ENCODE measurements at places on chromosomes 1 and 21.

DNA sequence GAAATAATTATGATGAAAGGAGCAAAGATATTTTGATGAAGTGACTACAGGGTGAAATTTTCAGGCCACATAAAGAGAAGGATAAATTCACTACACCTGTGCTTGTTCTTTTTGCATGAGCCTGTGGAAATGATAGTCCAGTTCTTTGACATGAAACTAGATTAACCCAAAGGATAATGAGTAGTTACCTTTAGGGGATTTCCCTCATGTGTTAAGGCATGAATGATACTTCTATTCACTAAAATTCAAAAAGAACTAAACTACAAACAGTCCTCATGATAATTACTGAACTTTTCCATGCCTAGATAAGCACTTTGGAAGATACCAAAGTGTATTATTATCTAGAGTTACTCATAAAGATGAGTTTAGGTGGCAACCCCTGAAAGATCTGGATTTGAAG, 244.3 kb downstream of the PTPRC start:
- no peak for DNase-seq

GRCh38 chr1:162351246-162351842, 25.3 kb downstream of the SPATA46 start:
- DNase-seq, result no peak

DNA sequence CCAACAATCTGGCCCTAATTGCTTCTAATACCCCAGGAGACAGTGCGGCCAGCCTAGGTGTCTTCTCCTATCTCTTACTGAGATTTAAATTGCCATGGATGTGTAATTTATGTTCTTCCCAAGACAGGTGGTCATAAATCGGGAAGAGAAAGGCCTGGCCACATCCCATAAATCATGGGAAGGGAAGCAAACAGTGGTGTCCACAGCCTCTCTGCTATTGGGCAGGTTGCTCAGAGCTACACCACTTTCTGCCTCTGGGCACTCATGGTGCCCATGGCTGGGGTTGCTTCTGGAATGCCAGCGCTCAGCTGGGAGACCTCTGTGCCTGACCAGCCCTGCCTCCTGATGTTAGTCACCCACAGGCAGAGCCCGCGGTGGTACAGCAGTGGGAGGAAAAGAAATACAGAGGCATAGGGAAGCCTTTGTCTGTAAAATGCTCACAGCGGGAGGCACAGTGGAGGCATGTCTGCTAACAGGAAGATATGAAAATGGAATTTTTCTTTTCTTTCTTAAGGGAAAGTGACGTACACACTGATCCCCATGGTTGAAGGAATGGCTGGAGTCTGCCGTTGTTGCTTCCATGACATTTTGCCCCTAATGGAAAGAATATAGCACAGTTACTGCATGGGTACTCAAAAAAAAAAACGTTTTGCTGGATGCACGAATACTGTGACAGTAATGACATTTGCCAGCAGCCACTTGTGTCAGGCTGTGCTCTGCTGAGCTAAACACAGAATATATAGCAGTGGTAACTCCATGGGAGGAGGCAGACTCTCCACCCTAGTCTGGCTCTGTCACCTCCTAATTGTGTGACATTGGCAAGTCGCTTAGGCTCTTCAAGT, 21.9 kb downstream of the MTARC1 start:
- DNase-seq, result no peak

DNA sequence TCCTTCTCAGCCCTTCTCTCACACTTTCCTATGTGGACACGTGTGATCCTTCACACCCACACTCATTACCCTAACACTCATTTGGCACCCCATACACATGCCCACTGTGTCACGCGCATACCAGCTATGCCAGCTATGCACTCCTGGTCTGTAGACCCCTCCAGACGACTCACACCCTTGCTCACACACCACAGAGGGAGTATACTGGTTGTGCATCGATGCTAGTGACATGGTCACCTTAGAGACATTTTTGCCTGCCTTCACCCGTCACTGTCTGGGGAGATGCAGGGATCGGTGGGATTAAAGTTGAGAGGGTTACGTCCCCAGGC, 8.3 kb upstream of the PPM1J start:
- no peak for DNase-seq

DNA sequence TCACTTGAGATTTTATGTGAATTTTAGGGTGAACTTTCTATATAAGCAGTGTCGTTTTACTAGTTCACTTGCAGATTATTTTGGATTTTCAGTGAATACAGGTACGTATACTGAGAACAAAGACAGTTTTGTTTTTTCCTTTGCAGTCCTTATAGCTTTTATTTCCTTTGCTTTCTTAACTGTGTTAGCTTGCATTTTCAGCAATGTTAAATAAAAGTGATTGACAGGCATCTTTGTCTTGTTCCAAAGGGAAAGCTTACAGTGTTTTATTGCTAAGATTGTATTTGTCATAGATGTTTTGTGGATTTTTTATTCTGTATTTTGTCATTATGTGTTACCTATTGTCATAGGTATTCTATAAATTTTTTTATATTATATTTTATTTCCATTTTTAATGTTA, 53.3 kb upstream of the FASLG start:
- DNase-seq, result no peak

- DNase-seq, result no peak
Measured at GRCh38 chr1:174222166-174222949, 63.0 kb downstream of the RABGAP1L start.

GRCh38 chr1:224170748-224171478, 12.1 kb upstream of the DEGS1 start:
- DNase-seq, result no peak

- no peak for DNase-seq
Measured at GRCh38 chr1:40633931-40634376, 31.5 kb downstream of the RIMS3 start.

DNA sequence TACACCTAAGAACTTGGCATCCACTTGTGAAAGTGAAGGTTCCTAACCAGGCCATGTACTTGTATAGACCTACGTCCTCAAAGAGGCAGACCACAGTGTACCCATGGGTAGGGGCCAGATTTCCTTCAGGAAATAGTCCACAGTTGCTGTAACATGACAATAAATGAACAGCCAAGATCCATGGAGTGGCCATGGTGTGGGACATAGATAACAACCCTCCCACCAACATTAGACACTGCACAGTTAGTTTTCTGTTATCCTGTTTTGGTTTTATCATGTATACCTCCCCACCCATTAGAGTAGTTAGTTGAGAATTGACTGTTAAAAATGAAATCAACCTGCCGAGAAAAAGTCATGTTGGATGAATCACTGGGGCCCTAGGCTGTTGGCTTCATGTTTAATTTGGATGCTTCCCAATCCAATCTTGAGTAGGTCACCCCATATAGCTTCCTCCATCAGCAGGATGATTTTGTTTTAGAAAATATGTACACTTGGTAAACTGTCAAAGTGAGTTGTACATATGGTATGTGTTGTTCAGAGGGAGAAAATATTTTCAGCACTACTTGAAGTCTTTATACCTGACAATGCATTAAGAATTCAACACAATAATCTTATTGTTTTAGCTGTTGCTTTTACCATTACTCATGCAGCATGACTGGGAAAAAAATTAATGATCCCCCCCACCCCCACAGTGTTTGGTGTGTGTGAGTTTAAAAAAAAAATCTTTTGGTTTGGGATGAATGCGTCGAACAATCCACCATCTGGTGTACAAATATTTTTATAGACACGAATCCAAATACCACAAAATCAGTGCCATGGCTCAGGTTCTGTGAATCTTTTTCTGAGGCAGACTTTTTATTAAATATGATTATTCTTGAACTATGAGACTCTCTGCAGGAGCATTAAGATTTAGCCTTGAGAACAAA, 88.3 kb upstream of the ARHGAP29 start:
- DNase-seq, result no peak

DNA sequence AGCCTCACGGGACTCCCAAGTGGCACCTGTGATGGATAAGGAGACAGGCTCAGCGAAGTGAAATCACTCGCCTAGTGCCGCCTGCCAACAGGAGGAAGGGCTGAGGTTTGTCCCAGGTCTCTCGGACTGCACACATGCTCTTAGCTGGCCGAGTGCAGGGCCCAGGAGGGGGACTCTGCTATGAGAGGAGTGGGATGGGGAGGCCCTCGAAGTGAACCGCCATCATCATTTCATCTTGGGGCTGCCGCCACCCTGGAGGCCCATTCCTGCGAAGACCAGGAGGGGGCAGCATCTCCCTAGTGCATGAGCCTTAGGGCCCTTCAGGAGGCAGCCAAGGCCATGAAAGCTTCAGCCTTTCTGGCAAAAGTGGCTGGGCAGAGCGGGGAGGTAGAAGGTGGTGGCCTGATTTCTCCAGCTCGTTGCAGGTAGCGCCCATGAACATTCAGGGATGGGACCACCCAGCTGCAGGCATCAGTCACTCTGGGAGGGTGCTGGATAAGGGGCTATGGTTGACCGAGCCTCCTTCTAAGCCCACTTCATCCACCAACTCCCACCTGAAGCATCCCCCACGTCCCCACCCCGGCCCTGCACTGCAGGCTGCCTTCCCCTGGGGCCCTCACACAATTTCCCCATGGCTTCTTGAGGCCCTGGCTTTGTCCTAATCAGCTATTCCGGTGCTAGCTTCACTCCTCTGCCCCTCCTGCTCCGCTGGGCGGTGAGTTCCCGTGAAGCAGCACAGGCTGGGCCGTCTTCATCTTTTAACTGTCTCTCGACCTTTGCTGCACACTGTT, 17.2 kb upstream of the RASSF5 start:
- no peak for DNase-seq

- DNase-seq, result peak; percentile 39
Measured at GRCh38 chr1:52659356-52659755, 26.4 kb downstream of the SHISAL2A start.

GRCh38 chr1:53546409-53547155, 87.4 kb downstream of the DMRTB1 start:
- DNase-seq, result no peak

GRCh38 chr1:186531561-186532165, 70.7 kb upstream of the PDC start:
- DNase-seq, result no peak

- DNase-seq, result no peak
Measured at GRCh38 chr1:150695561-150695960, 1.4 kb downstream of the GOLPH3L start.

- no peak for DNase-seq
Measured at GRCh38 chr21:41602531-41602930, 94.6 kb upstream of the TMPRSS2 start.

DNA sequence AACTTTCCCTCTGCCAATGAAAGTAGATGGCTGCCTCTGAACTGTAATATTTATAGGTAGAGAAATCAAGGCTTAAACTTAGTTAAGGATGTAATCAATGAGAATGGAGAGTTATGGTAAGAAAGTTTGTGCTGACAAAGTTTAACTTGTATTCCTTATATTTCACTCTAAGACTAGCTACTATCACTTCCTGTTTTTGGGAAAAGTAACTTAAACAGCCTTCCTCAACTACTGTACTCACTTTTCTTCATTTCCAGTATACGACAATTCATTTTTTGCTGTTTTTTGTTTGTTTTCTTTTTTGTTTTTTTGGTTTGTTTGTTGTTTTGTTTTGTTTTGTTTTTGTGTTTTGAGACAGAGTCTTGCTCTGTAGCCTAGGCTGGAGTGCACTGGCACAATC, 3.7 kb downstream of the RGS18 start:
- DNase-seq, result no peak

GRCh38 chr1:53068314-53069099, 6.5 kb downstream of the PODN start:
- DNase-seq, result no peak

DNA sequence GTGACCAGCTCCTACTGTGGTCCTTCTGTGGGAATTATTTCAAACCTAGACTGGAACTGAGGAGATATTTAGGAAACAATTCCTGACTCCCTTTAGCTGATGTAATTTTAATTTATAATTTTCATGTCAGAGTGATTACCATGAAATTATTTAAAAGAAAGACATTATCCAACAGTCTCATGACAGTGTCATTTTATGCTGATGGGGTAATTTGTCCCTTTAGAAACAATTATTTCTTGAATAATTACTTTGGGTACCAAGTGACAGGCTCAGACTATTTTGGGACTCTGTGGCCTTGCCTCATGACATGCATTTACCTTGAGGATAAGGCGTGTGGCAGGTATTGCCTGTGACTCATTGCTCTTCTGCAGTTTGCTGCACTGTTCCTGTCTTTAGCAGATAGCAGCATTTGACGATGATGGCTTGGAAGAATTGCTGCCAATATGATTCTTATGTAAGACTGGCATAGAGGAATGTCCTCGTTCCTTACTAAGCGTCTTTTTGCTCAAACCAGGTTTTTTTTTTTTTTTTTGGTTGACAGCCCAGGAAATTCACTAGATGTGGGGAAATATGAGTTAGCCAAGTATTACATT, 206.0 kb upstream of the HMCN1 start:
- DNase-seq, result no peak

DNA sequence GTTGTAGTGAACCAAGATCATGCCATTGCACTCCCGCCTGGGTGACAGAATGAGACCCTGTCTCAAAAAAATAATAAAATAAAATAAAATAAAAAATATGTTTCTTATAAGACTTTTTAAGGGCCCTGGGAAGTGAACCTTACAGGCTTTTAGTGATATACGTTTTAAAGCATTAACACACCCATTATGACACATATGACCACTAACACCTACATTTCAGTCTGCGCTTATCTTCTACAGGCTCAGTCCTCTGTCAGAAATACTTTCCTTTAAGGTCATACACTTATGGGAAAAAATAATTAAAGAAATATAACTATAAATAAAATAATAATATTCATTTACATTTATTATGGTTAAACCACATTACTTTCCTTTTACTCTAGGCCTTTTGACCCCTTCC, 21.9 kb downstream of the ADSS2 start:
- no peak for DNase-seq

DNA sequence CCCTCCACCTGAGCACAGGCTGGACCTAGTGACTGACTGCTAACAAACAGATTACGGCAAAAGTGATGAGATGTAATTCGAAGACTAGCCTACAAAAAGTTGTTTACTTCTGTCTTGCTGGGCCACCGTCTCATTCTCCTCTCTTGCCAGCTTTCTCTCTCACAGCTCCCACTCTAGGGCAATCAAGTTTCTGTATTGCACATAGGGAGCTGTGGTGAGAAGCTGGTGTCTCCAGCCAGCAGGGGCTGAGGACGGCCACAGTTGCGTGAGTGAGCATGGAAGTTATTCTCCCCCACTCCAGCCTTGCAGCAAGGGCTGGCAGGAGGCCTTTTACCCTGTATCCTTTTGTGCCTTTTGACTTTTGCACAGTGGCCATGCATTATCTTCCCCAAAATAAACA, 8.6 kb upstream of the COL6A2 start:
- no peak for DNase-seq

DNA sequence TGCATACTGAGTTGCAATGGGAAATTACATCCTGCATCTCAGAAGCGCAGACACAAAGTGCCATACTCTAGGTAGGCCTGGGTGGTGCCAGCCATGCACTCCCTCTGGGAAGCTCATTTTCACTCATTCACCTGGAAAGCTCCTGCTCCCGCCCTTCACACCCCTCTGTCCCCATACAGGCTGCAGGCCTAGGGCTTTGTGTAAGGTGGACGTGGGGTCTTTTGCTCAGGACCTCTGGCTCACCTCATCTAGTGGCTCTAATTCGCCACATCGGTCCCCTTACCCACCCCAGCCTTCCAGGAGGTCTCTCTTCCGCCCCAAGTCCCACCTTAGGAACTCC, 751 bp downstream of the MRPS15 start:
- no peak for DNase-seq

- DNase-seq, result no peak
Measured at GRCh38 chr1:98126740-98127139, 205.9 kb upstream of the DPYD start.

GRCh38 chr1:9073143-9073542, 3.7 kb upstream of the SLC2A5 start:
- no peak for DNase-seq

- DNase-seq, result peak; percentile 11
Measured at GRCh38 chr1:155322571-155322952, 1.9 kb downstream of the RUSC1 start.

All from stimulated activated naive B cell treated with anti-CD40 and anti-IgM and Interleukin-4, amounts not matched to agents 10 μg/mL and 1 μg/mL and 100 μg/mL, for 72 hours (primary cell).